Pons (tissue), 1 donor: ENCODE measurements at places on chromosomes 4 and X.

- no peak for DNase-seq
These were observed 824.5 kb upstream of the DIAPH2 start for GRCh38 chrX:95860127-95860526.

- no peak for DNase-seq
These were observed 5.7 kb downstream of the NSG1 start for GRCh38 chr4:4392501-4393183.

DNA sequence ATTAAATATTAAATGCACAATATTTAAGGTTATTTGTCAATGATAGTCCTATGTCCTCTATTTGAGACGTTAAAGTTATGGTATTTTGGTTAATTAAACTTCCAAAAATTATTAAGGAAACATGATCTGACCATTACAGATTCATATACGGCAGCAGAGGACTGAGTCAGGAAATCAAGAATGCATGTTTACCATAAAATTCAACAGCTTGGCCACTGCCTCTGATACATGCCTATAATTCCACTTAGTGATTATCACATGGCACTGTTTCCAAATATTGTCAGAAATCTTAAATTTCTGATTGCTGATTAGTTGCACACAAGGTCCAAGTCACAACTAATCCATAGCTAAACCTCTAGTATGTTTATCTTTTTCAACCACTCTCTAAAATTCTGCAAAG is 232.2 kb upstream of the UGT8 start:
- DNase-seq: no peak

DNA sequence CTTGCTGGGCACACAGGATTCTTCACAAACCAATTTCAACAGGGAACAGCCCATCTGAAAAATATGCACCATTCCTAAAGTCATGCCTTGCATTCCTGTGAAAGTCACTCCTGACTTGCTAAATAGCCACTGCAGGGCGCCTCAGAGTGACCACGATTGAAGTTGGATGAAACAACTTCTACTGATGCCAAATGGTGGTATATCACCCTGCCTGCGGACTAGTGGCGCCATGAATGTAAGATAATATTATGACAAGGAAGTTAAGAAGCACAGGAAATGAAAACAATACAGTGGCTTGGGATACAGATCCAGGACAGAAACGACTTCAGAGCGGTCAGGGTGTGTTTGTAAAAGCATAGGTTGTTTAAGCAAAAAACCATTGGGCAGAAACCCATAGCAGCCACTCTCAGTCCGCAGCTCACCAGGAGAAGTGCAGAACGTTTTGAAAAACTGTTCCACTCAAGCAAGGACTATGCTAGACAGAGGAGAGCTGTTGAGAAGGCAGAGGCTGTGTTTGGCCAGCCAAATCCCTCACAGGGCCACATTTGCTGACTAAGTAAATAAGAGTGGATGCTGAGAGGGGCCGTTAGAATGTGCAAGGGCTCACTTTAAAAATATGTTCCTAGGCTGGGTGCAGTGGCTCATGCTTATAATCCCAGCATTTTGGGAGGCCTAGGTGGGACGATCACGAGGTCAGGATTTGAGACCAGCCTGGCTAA is 250.4 kb downstream of the PTTG2 start:
- no peak for DNase-seq

DNA sequence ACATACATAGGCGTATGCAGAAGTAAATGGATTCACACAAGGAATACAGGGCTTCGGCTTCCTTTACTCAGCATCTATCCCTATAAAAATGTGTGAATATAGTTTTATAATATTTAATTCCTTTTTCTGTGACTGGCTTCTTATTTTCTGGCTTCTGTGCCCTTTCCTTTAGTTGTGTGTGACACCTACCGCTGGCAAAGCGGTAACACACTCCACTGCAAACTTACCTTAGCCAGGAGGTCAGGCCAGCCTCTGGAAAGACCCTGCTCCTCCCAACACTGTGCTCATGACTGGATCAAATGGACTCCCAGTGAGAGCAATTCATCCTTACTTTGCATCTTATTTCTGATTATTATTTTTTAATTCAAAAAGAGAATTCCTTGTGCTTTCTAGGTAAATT is 244.2 kb downstream of the ANK2 start:
- DNase-seq: no peak

GRCh38 chr4:26533685-26534084 is 43.4 kb upstream of the CCKAR start:
- DNase-seq: no peak
